ENCODE measurements at places on chromosomes 5 and 9. TPM values are rescaled to one million over a fixed set of nuclear protein-coding genes. Genes with fewer than 3 reads are reported as not detected.

The PIP5K1B gene
- total RNA-seq = 9.8 TPM

The PCDHA4 gene
- 10.7 TPM for total RNA-seq

The HACD4 gene
- total RNA-seq = 2.4 TPM

The SLC6A18 gene
- 0.48 TPM for total RNA-seq

The IL5 gene
- total RNA-seq = not detected

The KIF12 gene
- total RNA-seq = 35.9 TPM

The ADAMTS2 gene
- 7.7 TPM for total RNA-seq

The BTNL8 gene
- total RNA-seq = 0.87 TPM

The SH3PXD2B gene
- total RNA-seq = 38.4 TPM

The IRX4 gene
- 1.6 TPM for total RNA-seq

The TRPM3 gene
- total RNA-seq = 1.6 TPM

The SPATA31D4 gene
- not detected for total RNA-seq

The DAB2IP gene
- total RNA-seq = 57.2 TPM

The ST6GALNAC6 gene
- 32.6 TPM for total RNA-seq

The USP20 gene
- 37.8 TPM for total RNA-seq

The FAM163B gene
- total RNA-seq = not detected

The PCDHGC4 gene
- 0.38 TPM for total RNA-seq

The GLIPR2 gene
- total RNA-seq = 4.6 TPM

The IFNA21 gene
- not detected for total RNA-seq

The ACTBL2 gene
- not detected for total RNA-seq

The CLTA gene
- total RNA-seq = 220 TPM

- no peak for DNase-seq
These were observed 62.7 kb downstream of the EPB41L4A start for GRCh38 chr5:112356178-112356956.

DNA sequence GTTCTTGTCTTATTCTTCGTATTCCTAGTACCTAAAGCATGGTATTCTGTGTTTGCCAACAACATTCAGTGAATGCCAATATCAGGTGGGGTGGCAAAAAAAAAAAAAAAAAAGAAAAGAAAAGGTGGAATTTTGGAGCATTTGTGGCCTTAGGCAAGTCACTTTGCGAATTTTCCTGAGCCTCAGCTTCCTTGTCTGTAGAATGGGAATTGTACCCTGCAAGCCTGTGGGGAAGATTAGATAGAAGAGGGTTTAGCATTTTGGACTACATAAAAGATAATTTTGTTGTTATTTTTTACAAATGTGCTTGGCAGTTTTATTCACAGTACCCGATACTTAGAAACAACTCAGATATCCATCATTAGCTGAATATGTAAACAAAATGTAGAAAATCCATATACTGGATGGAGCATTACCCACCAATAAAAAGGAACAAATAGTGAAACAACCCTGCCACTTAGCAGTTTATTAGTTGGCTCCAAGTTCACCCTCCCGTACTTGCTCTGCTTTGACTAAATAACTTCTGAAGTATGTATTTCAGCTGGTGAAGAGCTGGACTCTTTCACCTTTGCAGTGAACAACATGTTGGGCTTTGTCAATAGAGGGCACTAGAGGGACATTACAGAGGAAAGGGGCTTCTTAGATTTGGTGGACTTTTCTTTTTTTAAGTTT, 13.6 kb downstream of the UBE2D2 start:
- DNase-seq = no peak

- DNase-seq = peak; percentile 77
These were observed 456.6 kb downstream of the RAB3C start for GRCh38 chr5:59039296-59040023.

- no peak for DNase-seq
These were observed 164.4 kb downstream of the DNAH5 start for GRCh38 chr5:13780081-13780480.

DNA sequence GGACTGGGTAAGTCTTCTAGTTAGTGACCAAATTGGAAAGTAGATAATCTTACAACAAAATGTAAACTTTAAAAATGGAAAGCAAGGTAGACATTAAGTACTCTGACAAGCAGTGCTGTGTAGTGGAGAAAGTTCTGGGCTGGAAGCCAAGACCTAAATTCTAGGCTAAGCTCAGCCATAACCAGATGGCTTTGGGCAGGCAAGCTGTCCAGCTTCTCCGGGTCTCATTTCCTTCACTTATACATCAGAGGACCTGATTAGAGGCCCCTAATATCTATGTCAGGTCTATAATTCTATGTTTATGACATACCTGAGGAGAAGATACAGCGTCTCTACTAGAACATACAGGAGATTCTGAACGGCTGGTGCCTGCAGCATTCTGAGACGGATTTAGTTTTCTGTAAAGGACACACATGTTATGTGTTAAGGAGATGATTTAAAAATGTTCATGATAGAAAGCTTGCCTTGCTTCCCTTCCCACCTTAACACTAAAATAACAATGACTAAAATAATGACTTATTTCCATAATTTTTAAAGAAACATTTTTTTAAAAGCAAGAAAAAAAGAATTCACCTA, 61.2 kb downstream of the ELL2 start:
- no peak for DNase-seq

GRCh38 chr5:180519098-180519497, 24.9 kb downstream of the CNOT6 start:
- DNase-seq = no peak

DNA sequence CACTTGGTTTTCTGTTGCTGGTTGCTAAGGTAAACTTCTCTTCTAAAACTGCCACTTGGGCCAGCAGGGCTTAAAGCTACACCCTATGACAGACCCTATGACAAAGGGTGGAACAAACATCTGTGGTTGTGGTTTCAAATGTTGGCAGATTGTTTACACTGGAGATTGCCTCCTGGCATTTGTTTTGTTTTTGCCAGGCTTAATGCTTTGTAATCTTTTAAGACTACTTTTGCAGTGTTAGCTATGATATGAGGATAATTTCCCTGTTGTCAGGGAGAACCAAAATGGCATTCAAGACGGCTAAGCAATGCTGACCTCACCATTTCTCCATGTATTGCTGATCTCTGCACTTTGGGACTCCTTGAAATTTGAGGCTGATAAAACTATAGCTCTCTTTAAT, 50.3 kb downstream of the MAMDC2 start:
- no peak for DNase-seq

- DNase-seq = no peak
These were observed 387.7 kb downstream of the BNC2 start for GRCh38 chr9:16482764-16483163.

DNA sequence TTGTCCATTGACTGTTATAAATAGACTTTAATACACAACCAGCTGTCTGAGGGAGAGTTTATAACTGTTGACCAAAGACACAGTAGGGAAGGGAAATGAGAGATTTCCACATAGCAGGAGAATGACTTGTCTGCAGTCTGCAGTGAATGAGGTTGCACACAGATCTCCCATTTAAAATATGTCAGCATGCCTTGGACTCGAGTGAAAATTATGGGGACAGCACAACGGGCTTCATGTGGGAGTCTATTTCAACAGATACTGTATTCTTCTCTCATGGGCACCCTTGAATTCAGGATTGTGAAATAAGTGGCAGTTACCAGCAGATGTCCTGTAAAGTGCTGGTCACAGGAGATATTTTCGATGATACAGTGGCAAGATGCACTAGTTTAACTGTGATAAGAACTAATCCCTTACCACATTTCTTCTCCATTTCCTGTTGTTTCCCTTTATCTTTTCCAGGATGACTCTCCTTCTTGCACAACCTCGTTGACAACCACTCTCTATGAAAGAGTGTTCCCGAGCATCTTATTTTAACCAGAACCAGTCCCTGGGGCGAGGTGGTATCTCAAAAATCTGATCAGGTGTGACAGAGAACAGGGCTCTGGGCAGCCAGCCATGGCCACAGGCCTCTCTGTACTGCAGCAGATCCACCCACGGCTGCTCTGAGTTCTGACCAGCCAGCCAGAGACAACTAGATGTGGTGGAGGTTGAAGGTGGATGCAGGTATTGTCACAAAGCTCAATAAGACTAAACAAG, 51.5 kb upstream of the MAP3K1 start:
- no peak for DNase-seq

- DNase-seq = peak; percentile 22
These were observed 25.1 kb upstream of the SHB start for GRCh38 chr9:38094165-38094564.

DNA sequence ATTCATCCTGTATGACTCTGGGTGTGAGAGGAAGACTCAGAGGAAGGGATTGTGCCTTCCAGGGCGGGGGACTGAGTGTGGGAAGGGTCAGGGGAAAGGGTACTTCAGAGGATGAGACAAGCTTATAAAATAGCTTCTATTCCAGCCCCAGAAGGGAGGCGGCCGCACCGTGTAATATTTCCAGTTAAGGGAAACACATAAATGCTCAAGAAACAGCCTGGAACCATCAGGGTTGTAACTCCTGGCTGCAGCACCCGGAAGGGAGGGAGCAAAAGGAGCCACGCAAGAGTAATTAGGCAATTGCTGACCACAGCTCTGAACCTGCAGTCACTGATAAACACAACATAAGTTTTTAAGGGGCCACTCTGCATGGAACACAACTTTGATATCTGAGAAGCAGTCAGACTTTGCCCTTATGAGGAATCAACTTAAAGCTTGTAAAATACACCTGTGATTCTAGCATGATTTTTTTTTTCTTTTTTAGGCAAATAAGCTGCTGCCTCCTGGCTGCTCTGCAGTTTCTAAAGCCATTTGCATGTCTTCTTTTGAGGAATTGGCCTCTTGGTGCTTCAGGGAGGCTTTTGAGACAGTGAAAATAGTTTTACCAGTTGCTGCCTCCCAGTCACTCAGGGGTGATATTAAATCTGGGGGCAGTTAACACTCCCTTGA, 382.7 kb downstream of the ENC1 start:
- no peak for DNase-seq

DNA sequence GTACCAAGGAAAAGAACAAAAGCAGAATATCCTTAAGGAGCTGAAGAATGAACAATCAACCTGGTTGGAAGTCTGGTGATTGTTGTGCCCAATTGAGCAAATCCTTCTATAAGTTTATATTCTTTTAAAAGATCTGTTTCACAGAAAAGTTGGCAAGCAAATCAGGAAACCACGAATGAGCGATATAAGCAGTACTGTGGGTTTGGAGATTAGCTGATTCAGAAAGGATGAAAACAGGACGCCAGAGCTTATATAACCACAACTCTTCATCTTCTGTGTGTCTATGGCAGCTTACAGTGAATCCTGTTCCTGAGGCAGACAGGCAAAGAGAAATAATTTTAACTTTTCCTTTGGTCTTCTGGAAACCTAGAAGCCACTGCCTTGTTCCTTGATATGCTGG, 61.7 kb downstream of the SLC38A9 start:
- DNase-seq = no peak

DNA sequence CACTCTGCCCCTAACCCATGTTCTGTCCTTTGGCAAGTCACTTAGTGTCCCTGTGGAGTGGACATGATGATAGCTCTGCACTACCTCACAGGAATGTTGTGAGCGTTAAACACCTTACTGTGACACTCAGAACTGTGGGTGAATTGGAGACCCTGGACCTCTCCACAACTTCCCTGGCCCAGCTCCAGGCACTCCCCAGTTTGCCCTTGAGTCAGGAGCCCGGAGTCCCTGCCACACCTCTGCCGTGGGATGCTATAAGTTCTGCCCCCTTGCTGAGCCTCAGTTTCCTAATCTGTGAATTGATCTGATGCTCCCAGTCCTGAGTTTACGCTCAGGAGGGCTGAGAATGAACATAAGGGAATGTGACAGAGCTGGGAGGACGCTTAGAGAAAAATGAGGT, 34.4 kb downstream of the GSN start:
- no peak for DNase-seq

- no peak for DNase-seq
These were observed 46.2 kb downstream of the OSTF1 start for GRCh38 chr9:75134495-75134894.

DNA sequence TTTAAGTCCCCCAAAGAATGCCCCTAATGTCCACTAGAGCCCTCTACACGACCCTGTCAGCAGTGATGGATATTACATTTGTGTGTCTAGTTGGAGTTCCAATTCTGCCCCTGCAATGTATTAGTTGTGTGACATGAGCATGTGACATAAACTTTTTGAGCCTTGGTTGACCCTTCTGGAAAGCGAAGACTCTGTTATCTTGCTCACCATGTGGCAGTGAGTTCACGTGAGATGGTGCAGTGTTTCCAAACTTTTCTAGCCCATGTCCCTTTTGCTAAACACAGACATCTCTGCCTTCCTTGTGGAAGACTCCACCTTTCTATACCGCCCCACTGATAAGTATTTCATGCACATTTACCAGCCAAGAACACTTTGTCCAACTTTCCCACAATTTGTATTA, 87.0 kb upstream of the BOD1 start:
- DNase-seq = no peak

DNA sequence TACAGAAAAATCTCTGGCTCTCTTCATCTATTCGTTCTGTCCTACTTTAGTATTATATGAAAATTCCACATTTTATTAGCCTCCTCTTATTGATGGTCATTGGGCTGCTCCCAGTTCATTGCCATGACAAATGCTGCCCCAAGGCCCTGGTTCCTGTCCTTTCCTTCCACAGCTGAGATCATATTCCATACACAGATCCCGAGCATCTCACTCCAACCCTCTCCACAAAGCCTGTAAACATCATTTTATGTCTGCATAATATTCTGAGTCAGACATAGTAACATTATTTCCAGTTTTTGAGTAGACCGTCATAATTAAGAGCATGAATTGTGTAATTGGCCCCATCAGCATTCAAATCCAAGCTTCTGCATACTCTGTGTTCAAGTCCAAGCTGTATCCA, 86.3 kb downstream of the MVB12B start:
- DNase-seq = no peak

GRCh38 chr9:135414293-135414692, 65.3 kb upstream of the PPP1R26 start:
- no peak for DNase-seq

DNA sequence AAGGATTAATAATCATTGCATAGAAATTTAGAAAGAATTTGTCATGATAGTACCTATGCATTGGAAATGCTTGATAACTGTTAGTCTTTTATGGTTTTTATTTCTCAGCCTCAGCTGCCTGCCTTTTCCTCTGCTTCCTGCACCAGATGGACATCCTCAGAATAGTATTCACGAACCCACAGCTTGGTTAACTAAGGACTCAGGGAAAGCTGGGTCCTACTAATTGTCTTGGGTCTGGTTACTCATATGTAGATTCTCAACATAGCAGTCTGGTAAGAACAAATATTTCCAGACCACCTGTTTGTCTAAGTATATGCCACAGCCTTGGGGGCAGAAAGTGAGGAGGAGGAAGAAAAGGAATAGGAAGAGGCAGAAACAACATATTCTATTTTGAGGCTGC, 464.5 kb upstream of the SMARCA2 start:
- DNase-seq = no peak
